NCI-H82 (cell line): ENCODE measurements at places on chromosomes 2 and 18.

- no peak for DNase-seq
These were observed 127.8 kb downstream of the INHBB start for GRCh38 chr2:120473522-120474271.

GRCh38 chr18:76490670-76491472 lies 4.2 kb downstream of the ZNF516 start:
- DNase-seq = peak; percentile 64

DNA sequence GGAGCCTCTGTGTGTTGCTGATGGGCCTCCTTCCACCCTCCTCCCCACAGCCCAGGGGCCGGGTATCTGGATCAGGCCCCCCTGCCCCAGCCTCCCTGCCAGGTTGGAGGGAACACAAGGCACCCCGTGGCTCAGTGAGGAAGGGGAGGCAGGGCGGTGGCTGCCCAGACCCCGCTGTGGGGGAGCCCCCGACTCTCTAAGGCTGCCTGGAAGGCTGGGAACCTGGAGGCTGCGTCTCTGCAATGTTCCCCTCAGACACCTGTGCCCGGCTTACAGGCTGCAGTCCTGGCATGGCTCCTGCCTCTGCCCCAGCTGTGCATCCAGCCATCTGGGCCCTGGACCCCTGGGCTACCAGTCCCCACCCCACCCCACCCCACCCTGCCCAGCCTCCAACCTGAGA lies 438 bp upstream of the MAB21L4 start:
- no peak for DNase-seq

DNA sequence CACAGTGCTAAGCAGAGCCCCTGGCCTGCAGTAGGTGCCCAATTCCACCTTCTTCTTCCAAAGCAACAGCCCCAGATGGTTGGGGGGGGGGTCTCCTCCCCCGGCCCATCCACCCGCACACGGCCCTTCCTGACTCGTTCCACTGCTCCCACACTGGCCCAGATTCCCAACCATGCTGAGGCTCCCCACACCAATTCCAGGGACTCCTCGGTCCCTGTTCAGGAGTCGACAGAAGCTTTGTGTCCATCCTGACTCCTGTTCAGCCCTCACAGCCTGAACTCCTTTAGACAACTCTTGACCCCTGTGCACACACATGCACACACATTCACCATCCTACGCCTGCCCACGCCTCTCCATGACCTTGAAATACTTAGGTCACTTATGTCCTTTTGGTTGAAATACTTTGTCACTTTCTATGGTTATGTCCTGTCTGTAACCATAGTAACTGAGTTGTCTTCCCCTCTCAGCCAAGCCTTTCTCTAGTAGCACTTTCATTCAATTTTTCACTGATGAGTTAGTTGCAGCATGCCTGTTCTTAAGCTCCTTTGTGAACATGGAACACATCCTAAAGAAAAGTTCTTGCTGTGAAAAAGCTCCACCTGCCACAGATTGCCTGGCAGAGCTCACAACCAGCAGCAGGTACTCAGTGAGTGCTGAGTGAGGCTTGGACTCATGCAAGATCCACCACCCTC lies 225.8 kb downstream of the SEPTIN10 start:
- no peak for DNase-seq
